NCI-H524 treated with DMSO at 0.1 percent for 48 hours (cell line): ENCODE measurements at places on chromosomes 16 and 17.
A peak's percentile ranks its signal among the peaks of the same experiment; 100 is the strongest.

DNA sequence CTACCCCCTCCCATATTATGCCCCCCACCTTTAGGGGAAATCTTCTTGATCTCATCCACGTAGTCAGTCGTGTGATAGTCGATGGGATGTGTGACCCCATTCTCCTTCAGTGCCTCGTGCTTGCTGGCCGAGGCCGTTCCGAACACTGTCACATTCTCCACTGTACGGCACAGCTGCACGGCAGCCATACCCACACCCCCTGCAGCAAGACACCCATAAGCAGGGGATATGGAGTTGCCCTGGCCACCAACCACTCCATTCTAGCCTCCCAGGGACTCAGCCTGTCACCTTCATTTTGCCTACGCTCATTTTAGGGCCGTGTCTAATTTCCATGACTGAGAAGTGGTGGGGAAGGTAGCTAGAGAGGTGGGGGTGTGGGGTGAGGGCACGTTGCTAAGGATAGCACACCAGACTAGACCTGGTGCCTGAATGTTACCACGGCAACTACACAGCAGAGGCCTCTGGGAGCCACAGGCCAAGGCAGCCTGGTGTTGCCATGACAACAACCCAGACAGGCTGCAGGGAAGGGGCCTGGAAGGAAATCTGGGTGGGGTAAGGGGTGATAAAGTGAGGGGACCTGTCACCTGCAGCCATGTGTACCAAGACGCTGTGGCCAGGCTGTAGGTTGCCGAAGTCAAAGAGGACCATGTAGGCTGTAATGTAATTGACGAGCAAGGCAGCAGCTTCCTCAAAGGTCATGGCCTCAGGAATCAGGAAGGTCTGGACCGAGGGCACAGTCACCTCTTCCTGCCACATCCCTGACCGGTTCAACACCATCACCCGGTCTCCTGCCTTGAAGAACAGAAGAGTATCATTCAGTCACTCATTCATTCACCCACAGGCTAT, 4.0 kb downstream of the VAT1 start:
- DNase-seq, result no peak

- DNase-seq, result no peak
These were observed 833 bp downstream of the WSCD1 start for GRCh38 chr17:6070913-6071511.

GRCh38 chr17:49742166-49742638, 21.7 kb downstream of the FAM117A start:
- DNase-seq, result no peak

DNA sequence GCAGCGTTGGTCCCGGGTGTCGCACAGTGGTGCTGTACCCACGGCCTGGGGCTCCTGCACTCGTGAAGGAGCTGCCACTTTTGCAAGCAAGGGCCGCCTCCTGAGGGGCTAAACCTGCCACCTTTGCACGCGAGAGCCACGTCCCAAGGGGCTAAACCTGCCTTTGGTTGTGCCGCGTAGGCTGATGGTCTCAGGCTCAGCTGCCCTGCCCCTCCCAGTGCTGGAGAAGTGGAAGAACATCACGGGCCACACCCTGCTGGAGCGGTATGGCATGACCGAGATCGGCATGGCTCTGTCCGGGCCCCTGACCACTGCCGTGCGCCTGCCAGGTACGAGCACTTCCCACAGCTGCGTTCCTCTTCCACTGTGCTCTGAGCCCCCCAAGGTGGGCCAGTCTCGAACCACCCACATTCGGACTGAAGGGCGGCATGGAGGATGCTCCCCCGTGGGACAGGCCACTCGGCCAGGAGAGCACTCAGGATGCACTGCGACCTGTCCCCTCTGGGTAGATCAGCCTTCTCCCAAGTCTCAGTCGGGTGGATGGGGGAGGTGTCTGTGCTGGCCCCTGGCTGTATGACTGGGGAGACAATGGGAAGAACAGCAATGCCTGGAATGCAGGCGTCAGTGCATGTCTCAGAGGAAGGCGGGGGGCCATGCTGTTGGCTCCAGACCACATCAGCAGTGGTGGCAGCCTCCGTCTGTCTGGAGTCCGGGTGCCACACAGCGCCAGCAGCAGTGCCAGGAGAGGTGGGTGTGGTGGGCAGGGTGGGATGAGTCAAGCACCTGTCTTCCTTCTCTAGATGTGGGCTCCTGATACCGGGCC, 20.7 kb downstream of the ACSF3 start:
- no peak for DNase-seq

- no peak for DNase-seq
These were observed 2.4 kb downstream of the BRICD5 start for GRCh38 chr16:2208308-2208707.

DNA sequence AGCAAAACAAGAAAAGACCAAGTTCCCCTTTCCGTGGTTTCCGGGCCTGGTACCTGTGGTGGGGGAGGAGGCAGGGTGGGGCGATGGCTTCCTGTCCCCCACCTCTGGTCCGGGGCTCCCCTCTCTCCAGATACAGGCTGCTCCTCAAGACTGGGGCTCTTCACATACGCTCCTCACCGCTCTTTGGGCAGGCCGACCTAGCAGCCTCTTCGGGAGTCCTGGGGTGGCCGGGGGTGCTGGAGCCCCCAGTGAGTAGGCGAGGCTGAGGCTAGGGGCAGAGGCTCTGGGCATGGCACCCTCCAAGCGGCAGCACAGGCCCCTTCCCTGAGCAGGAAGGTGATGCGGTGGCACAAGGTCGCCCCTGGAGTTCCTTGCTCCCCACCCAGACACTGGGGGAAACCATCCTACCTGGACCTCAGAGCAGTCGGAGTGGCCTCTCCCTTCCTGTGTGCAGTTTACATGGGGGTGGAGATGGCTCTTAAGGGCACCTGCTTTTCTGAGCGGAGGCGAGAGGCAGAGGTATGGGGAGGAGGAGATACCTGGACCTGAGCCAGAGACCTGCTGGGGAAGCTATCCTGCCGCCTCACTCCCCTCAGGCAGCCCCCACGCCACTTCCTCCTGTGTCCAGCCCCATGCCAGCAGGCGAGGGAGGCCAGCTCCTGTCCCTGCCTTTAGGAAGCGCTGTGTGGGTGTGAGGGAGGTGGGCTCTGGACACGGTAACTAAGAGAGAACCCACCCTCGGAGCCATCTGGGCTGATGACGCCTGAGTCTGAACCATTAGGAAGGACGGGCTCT, 891 bp downstream of the CORO1A start:
- no peak for DNase-seq

DNA sequence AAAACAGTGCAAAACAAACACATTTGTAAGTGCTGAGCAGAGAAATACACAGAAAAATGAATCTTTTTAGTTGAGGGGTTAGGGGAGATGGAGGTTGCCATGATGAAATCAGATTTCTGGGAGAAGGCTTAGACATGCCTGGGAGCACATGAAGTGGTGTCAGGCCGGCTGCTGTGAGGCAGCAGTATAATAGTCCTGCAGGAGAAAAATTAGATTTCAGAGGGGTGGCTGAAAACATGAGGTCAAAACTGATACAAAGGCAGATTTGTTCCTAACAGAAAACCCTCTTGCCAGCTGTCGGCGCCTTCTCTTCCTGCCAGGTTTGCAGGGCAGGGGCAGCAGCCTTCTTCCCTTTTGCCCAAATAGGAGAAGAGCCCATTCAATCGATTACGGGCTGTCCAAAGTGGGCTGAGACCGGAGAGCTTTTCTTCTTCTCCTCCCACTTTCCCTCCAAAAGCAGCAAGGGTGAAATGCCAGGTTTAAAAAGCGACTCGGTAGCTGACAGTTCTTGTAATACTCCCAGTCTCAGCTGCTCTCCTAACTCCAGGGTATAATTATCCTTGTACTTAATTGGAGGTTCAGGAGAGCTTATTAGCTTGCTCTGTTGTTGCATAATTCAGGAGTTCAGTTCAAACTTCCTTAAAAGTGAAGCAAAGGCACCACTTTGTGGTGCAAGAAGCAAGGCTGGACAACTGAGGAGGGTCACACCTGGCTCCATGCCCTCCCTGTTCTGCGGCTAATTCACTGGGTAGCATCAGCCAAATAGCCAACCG, 80.0 kb downstream of the PCTP start:
- peak; percentile 62 for DNase-seq

GRCh38 chr17:31843070-31843745, 15.8 kb downstream of the COPRS start:
- no peak for DNase-seq

DNA sequence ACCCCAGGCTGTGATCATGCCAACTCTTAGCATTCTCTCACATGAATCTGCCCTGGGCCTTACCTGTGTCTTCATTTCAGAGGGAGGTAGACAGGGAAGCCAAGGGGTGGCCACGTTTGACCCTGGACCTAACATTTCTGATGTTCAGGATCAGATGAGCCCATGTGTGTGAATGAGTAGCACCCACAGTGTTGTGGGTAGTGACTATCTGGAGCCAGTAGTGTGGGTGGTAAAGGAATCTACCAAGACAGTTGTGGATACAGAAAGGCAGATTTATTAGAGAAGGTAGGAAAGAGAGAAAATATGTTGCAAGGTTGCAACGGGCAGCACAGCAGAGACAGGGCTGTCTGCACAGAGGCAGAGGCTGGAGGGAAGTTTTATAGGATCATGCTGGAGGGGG, 60.5 kb downstream of the TK2 start:
- DNase-seq, result no peak

GRCh38 chr16:56842133-56842532, 22.9 kb upstream of the SLC12A3 start:
- DNase-seq, result no peak

DNA sequence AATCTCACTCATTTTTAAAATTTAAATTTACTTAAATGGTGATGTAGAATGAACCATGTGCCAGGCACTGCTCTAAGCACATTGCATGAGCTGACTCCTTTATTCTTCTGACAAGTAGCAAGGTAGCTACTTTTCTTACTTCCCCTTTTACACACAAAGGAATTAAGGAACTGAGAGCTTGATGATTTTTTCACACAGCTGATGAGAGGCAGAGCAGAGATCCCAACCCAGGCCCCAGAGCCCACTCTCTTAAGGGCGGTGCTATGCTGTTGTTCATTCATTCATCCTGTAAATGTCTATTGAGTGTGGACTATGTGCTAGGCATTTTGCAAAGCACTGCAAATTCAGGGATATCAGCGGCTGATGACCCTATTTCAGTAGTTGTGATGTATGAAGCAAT, 17.9 kb downstream of the SEC14L5 start:
- no peak for DNase-seq

GRCh38 chr16:48538746-48539484, 71.1 kb downstream of the N4BP1 start:
- DNase-seq, result no peak

DNA sequence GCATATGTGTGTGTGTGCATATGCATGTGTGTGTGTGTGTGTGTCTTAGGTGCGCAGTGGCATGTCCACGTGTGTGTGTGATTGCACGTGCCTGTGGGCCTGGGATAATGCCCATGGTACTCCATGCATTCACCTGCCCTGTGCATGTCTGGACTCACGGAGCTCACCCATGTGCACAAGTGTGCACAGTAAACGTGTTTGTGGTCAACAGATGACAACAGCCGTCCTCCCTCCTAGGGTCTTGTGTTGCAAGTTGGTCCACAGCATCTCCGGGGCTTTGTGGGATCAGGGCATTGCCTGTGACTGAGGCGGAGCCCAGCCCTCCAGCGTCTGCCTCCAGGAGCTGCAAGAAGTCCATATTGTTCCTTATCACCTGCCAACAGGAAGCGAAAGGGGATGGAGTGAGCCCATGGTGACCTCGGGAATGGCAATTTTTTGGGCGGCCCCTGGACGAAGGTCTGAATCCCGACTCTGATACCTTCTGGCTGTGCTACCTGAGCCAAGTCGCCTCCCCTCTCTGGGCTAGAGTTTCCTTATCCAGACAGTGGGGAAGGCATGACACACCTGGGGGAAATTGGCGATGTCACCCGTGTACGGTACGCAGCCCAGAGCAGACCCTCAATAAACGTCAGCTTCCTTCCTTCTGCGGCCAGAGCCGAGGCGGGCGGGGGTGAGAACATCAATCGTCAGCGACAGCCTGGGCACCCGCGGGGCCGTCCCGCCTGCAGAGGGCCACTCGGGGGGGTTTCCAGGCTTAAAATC, 47.6 kb downstream of the IL21R start:
- no peak for DNase-seq

DNA sequence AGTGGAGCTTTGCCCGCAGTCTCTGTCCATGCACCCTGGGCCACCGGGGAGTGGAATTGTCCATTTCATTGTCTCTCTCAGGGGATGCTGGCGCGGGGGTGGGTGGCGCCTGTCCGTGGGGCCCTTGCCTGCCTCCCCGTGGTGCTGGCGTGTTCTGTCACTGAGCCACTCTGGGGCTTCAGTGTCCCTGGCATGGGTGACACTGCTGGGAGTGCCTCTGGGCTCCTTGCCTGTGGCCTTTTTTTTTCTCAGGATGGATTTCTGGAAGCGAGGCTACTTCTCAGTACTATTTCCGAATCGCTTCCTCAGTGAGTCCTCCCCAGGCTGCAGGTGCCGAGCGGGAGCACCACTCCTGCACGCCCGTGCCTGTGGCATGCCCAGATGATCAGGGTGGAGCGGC, 55.0 kb downstream of the PDPK1 start:
- no peak for DNase-seq

DNA sequence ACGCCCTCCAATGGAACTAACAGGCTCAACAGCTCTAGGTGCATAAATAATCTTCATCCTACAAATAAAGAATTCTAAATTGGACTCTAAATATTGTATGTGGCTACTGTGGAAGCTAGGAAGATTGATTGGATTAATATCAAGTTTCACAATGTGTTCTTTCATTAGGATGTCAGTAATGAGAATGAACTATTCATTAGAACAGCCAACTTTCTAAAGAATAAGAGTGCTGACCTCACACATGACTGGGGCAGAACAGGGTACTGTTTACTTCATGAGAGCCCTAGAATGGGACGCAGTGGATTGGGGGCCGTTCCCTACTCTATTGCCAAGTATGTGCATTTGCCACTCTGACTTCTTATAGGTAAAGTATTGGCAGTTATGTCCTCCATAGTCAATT, 528.2 kb upstream of the RBFOX1 start:
- DNase-seq, result no peak

DNA sequence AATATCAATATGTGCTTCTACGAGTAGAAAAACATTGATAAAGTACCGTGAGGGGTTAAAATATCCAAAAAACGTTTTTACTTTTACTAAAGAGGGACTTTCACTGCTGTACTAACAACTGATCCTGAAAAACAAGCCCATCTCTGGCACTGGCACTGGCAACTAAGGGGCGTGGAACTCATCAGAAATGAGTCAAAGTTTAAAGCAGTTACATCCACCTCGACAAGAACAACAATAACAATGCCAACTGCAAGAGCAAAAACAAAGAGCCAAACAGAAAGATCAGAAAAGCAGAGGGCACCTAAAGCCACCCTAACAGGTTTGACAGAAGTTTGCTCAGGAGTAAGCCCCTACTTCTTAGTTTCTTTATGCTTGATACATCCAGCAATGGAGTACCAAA, 13.1 kb downstream of the MBTPS1 start:
- no peak for DNase-seq

DNA sequence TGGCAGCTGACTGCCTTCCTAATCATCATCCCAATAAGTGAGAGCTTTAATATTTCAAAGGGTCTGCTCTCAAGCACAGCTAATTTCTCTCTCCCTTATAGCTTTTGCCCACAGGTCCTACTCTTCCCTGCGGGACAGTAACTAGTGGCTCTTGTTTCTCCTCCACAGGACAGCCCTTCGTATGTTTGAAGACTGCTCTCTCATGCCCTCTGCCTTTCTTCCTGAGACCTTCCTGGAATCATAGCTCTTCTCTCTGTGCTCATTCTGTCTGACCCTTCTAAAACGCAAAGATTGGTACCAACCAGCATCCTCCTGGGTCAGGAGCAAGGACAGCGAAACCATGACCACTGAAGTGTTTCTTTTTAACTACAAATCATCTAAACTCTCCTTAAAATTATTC, 168.9 kb downstream of the GRIN2A start:
- no peak for DNase-seq
